Effector CD4-positive, alpha-beta T cell (primary cell): ENCODE measurements at places on chromosomes 5 and 9.
A peak's percentile ranks its signal among the peaks of the same experiment; 100 is the strongest.

- DNase-seq, result no peak
These were observed 20.2 kb downstream of the RETREG1 start for GRCh38 chr5:16596581-16596940.

GRCh38 chr5:141914199-141914743 lies 9.4 kb upstream of the DELE1 start:
- DNase-seq, result no peak

- no peak for DNase-seq
These were observed 91.8 kb upstream of the DMRT1 start for GRCh38 chr9:749716-750115.

- no peak for DNase-seq
These were observed 20.3 kb downstream of the RAI14 start for GRCh38 chr5:34676416-34676815.

- DNase-seq, result no peak
These were observed 22.4 kb downstream of the SLC9A3 start for GRCh38 chr5:501831-502184.

DNA sequence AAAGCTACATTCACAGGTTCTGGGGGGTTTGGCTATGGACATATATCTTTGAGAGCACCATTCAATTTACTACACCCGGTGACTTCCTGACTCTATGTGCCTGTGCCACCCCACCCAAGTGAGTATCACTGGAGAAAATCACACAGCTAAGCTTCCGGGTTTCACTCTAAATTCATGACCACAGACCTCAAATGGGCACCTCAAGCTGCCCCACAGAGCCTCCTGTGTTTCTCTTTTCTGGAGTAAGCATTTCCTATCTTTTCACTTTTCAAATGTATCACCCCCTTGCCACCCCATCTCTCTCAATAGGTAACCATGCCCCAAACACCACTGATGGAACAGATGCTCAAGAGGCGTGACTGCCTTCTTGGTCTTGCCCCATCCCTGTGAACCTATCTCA lies 49.2 kb upstream of the NEK6 start:
- no peak for DNase-seq

- DNase-seq, result no peak
These were observed 1.3 kb upstream of the FST start for GRCh38 chr5:53479045-53479589.

DNA sequence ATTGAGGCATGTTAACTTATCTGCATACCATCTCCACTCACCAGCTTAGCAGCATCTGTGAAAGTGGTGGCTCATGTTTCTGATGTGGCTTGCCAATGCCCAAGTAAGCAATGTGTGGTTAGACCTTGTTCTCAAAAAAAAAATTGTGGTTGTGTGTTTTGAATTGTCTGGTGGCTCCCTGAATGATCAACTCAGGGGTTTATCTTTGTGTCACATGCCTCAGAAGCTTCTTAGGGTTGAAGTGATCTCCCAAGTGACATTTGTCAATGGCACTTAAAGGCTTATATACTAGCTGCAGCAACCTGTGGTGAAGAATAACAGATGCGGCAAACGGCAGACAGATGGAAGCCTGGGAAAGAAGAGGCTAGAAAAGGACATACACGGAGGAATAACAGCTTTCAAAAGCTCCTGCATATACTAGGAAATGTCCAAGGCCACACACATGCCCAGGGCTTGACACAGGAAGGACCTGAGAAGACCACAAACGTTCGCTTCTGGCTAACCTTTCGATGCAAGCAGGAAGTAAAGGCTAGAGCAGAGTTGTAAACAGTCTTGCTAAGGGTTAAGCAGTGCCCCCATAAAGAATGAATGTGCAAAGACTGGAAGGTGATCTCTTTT lies 42.2 kb upstream of the FSD1L start:
- DNase-seq, result peak; percentile 33

- no peak for DNase-seq
These were observed 143.7 kb downstream of the ACER2 start for GRCh38 chr9:19552282-19553105.

- no peak for DNase-seq
These were observed 8.9 kb upstream of the ZNF454 start for GRCh38 chr5:178931846-178932760.

- no peak for DNase-seq
These were observed 852.1 kb downstream of the MAT2B start for GRCh38 chr5:164357395-164358033.

- DNase-seq, result no peak
These were observed 9.5 kb downstream of the DENND4C start for GRCh38 chr9:19239955-19240354.

DNA sequence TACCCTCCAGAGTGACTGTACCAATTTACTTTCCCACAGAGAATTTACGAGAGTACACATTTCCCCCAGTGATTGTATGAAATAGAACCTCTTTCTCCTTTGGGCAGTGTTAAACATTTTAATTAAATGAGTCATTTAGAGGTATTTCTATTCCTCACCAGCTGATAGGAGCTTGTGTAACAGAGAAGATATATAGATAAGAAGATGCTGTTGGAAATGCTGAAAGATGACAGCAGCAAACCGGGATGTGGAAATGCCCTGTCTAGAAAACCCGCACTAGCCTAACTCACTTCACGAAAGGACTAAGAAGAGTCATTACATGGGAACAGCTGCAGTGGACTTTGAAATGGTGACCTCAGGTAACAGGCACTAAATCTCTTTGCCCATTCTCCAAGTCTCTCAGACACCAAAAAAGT lies 68.3 kb downstream of the LPAR1 start:
- DNase-seq, result no peak

DNA sequence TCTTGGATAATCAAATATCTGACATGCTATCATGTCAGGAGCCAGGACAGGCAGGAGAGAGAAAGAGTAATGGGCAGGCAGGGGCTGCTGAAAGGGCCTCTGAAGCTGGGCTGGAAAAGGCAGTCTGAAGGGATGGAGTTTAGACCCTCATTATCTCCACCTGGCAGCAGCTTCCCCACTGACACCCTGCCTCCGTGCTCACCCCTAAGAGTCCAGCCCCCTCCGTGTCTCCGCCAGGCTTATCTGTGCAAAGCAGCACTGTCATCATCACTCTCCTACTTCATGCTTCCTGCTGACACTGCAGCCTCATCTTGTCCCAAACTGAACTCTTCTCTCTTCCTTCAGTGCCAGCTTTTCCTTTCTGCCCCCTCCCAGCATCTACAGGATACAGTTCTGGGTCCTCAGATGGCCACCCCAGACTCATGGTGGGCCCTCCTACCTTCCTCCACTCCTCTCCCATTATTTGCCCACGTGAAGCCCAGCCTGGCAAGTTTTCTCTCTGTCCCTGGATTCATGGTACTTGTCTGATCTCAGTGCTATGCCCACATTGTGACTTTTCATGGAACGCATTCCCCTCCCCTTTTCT lies 70.9 kb upstream of the KLF9 start:
- DNase-seq, result no peak

DNA sequence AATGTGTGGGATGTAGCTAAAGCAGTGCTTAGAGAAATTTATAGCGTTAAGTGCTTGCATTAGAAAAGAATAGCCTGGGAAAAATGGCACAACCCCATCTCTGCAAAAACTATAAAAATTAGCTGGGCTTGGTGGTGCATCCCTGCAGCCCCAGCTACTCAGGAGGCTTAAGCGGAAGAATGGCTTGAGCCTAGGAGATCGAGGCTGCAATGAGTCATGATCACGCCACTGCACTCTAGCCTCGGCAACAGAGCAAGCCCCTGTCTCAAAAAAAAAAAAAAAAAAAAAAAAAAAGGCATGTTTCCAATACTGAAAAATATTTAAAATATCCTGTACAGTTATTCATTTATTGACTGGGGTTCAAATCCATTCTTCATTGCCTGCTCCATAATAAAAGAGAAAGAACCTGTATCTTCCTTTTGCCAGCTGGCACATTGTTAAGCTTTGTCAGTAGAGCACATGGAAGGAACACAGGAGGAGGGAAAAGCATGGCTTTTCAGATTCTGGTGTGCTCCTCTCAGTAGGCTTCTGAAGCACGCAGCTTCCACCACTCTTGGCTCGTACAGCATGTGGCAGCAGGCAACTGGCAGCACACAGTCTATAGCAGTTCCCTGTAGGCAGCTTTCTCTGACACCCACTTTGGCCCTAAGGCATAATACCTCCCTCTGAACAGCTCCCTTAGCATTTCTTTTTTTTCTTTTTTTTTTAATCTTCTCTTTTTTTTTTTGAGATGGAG lies 73.5 kb downstream of the TRIM36 start:
- DNase-seq, result no peak

DNA sequence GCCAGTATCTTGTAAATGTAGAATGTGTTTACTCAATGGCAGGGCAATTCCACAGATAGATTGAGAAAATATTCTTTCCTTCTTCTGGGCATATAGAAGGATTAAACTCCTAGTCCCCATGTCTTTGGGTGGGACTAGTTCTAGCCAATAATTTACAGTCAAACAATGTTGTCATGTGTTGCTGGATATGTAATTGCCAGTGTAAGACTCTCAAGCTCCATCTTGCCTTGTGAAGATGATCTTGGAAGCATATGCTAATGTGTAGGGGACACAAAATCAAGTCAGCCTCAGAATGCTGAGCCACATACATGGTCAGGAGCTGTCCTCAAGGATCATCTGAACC lies 386.9 kb downstream of the CETN3 start:
- DNase-seq, result no peak

- no peak for DNase-seq
These were observed 371.9 kb downstream of the CETN3 start for GRCh38 chr5:90037646-90038045.

DNA sequence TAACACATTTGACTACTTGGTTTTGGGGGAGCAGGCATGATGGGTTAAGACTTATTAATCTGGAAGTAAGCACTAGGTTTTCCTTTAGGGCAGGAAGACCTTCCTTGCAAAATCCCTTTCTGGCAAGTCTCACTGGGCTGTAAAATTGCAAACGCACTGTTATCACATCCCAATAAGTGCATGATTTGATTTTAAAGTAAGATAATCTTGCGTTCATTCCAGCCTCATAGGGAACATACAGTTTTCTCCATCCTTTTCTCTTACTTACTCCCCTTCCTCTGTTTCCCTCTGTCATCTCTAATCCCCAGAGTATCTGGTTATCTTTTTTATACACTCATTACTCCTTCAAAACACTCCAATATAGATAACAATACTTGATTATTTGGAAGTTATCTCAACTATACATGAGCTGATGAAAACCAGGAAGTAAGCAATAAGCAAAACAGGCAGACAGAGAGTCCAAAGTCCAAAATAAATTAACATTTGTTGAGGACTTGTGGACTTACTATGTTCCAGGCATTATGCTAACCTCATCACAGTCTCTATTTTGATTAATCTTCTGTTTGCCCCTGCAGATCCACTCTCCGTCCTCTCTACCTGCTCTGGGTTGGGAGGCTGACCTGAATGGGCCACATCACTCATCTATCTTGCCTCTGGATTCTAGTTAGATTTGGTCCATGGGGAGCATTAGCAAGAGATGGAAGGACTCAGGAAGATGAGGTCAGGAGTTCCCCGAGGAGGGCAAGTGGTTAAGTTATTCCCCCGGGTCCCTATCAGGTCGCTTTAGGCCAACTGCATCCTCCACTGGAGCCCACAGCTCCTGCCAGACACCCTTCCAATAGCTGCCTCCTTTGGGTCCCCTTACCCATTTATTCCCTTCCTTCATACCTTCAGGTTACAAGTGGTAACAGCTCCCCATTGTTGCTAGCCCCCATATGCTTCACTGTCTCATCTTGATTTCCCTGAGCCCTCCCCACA lies 60.2 kb downstream of the SLC22A5 start:
- DNase-seq, result no peak

DNA sequence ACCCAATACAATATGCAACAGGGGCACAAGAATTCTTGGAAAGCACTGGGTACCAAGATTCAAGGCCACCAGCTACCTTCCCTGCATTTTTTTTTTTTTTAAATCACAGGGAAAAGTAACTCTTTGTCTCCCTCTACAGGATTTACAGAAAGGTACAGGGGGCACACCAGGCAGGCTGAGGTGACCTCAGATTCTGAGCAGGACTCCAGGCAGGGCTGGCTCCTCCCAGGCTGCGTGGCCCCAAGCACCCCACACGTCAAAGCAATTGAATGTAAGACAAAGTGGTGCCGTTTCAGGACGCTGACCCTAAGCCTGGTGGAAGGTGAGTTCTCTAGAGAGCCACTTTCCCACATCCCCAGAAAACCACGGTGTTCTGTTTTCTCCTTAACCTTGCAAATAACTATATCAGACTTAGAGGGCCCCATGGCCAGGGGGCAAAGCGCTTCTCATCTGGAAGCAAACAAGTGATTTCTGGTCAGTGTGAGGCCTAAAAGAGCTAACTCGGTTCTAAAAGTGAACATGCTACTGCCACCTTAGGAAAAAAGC lies 222.6 kb downstream of the ROR2 start:
- no peak for DNase-seq
